NCI-H2107 (cell line): ENCODE measurements at places on chromosomes 2 and 18.

- DNase-seq: no peak
Measured at GRCh38 chr2:138147796-138148195, 183.5 kb downstream of the HNMT start.

- no peak for DNase-seq
Measured at GRCh38 chr18:29496152-29496680, 1319.3 kb upstream of the CDH2 start.

DNA sequence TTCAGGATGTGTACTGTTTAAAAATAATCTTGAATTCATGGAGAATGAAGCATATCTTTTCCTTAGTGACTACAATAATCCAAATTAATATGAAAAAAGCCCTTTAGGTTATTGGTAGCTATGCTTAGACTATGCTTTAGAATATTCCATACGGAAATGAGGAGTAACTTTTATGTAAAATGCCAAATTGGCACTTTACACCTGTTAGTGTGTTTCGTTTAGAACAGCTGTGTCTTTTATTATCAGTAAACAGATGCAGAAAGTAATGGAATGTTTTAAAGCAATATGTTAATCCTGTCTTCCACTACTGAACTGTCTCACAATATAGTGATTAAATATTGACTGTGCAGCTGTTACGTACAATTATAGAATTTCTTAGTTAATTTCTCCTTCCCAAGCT is 129.6 kb downstream of the PMS1 start:
- DNase-seq: no peak

DNA sequence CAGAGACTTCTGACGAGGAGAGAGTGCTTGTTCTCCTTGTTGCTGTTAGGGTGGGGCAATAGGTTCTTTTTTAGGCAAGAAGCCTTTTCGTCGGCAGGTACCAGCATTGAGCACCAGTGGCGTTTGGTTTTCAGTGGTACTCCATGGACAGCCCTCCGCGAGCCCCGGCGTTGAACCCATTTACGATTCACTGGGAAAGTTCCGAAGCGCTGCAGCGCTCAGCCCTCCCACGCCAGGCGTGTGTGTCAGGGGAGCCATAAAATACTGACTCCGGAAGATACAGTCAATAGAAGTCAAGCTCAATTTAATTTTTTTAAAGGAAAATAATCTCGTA is 494 bp upstream of the ROCK1 start:
- DNase-seq: no peak

DNA sequence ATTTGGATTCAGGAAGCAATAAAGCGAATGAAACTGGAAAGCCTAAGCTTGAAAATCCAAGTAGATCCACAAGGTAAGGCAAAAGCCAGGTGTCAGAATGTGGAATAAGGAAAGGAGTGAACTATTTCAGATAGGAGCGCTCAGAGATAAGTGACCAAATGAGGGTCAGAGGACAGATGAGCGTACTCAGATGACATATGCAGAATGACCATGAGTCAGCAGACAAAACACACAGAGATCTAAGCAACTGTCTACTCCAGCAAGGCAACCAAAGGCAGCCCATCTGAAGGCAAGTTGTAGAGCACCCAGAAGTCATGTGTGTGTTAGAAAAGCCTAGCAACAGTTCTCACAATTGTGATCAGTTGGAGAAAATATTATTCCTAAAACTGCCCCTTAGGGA is 548.4 kb upstream of the FSHR start:
- DNase-seq: no peak

DNA sequence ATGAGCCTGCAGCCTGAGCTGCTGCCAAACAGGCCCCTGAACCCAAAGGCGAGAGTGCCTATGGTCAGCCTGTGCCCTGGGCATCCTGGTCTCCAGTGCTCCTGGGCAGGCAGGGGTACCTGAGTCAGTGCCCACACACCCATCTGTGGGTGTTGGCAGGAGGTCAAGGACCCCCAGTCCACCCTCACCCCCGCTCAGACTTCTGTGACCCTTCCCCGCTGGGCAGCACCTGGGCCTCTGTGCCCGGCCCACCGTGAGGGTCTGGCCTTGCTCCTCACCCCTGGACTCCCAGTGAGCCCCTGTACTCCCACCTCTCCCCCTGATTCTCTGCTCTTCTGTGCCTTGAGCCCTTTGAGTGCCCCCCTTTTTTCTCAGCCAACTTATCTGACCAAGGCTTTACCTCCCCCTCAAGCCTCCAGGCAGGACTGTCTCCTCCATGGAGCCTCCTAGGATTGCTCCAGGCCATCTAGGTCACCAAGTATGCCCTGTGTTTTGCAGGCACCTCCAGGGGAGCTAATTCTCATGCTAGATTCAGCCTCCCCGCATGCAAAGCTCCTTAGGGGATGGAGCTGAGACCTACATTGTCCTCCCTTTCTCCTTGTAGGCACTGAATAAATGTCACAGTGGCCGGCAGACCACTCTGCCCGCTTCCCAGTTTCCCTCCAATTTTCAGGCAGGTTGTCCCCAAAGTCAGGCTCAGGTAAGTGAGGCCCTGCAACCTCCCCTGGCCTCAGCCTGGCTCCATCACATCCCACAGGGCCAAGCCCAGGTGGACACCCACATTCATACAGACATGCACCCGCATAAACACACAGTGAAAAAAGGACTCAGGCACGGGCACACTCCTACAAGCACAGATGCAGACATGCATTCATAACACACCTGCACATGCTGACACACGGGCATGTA is 21.9 kb upstream of the PTMA start:
- DNase-seq: no peak

DNA sequence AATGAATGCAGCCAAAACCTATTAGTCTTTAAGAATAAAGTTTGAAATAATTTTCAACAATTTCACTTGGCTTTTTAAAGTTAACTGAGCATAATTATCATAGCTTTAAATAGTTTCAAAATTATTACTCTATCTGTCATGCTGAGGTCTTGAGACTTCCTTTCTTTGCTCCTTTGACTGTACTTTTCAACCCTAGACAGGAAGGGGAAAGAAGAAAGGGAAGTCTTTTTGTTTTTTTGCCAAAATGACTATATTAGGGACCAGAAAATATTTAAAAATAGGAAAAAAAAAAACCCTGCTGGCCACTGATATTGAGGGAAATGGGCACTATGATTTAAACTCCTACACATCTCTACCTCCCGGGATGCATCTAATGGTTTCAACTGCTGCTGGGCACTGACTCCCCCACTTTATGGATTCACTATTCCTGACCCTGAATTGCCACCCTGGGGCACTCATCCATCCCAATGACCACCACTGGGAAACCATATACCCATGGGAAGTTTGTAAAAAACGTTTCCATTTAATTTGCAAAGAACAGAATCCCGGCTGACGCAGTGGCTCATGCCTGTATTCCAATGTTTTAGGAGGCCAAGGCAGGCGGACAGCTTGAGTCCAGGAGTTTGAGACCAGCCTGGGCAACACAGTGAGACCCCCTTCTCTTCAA is 50.5 kb downstream of the GAREM1 start:
- DNase-seq: no peak

- DNase-seq: no peak
Measured at GRCh38 chr2:220708366-220708765, 863.7 kb downstream of the EPHA4 start.

GRCh38 chr2:11862049-11862448 is 115.6 kb downstream of the LPIN1 start:
- no peak for DNase-seq

DNA sequence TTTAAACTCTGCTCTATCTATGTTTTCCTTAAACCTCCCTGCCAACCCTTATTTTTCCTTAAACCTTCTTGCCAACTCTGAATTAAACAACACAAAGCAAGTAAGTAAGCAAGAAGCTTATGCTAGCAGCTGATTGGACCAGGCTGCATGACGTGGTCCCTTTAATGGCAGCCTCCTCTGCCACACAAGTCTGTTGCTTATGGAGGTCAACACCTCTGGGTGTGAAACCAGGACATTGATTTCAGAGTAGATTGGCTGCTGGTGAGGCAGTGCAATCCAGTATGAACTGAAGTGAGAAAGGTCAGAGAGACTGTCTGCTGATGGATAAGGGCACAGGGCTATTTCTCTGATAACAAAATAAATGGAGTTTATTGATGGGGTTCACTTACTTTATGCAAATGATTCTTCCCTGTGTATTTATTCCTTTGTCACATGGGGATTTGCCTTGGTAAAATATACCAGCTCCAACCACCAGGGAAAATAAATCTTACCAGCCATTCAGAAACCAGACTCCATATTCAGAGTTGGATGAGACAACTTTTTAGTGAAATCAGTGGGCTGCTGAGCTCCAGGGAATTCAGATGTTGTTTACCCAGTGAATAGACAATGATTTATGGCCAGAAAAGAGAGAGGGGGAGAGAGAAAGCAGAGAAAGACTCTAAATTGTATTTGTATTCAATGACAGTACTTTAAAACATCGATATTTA is 112.2 kb upstream of the NCKAP5 start:
- no peak for DNase-seq

DNA sequence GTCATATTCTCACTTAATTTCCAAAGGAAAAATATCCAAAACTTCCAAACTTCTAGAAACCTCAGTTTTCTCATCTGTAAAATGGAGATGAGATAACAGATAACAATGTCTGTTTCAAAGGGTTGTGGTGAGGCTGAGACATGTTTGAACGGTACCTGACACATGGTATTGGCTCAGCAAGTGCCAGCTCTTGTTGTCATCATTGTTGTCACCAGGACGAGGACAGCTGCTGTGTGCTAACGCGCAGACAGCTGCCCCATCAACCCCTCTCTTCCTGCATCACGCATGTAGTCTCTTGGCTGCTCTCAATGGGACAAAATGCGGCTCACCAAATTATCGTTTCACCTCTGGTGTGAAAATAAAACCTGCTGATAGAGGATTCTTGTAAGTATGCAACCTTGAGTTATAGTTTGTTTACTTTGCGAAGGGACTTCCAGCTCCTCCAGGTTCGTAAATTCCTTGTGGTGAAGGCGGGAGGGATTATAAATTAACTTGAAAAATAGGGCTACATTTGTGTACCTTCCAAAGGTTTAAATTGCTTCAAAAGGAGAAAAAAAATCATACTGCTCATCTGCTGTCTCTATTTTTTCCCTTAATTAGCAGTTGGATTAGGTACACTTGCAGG is 605.4 kb downstream of the BCL11A start:
- no peak for DNase-seq

GRCh38 chr2:11588228-11589110 is 54.6 kb downstream of the GREB1 start:
- DNase-seq: no peak

GRCh38 chr2:59339121-59339836 is 1098.2 kb upstream of the FANCL start:
- DNase-seq: no peak

GRCh38 chr2:101725515-101726192 is 28.1 kb downstream of the MAP4K4 start:
- DNase-seq: no peak

DNA sequence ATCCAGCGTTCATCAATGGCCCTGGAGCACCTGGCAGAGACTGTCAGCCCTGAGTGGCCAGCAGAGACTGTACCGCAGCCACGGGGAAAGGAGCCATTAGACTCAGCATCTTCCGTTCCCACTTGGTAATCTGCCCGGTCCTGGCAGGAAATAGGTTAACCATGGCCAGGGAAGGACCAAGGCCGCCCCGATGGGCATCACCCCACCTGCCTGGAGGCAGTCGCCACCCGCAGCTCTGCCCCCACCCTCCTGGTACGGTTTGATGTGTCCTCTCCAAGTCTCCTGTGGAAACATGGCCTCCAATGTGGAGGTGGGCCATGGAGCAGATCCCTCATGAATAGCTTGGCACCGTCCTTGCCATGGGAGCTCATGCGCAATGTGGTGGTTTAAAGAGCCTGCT is 75.3 kb downstream of the RTP5 start:
- DNase-seq: no peak

GRCh38 chr2:240579771-240580614 is 6.5 kb upstream of the CAPN10 start:
- DNase-seq: peak; percentile 17

DNA sequence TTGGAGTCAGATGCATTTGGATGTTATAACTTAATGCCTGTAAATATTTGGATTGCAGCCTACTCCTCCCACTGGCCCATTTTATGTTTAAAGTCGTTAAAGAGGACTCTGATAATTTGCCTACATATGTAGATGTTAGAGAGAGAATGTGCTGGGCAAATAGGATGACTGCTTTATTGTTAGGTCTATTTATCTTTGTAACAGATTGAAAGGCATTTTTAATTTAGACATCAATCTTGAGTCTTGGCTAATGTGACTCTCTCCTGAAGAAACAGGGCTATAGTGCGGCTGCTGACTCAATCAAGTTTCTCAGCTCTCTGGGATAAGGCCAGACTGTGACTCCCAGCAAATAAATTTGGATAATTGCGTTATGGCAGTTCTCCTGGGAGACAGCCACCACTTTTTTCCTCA is 1101.4 kb downstream of the CBLN2 start:
- no peak for DNase-seq

DNA sequence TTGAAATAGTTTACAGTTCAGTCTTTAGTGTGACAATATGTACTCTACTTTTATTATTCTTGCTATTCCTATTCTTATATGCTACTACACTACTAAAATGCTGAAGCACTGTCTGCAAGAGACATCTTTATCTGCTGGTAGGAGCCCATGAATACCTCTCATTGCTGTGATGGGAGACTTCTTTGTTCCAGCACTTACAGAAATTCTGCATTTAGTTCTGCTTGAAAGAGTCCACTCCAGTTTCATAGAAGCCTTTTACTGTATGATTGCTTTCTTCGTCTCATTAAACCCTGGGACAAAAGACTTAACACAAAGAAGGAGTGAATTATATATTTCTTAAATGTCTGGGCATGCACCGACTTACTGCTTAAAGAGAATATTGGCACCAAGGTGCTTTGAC is 272.7 kb downstream of the CD226 start:
- DNase-seq: peak; percentile 8

DNA sequence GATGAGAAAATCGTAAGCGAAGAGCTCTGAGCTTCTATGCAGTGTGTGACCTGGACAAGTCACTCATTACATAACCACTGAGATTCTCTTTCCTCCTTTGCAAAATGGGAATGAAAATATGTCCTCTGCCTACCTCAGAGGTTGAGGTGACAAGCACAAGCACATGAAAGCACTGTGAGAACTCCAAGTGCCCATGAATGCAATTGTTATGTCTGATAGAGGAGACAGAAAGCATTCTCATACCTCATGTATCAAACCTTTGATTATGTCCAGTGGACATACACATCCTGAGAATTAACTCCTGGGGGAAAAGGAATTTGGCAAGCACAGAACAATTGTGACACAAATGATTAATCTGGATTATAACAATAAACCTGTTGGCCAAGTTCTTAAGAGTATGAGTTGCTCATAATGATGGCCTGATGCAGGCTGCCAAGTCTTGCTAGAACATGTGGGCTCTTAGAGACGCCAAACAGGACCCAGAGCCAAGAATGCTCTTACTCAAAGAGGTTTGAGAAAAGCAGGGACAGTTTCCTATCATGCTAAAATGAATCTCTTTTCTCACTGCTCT is 8.5 kb upstream of the RMDN2 start:
- DNase-seq: no peak

GRCh38 chr2:19542796-19543662 is 184.6 kb upstream of the OSR1 start:
- no peak for DNase-seq

- no peak for DNase-seq
Measured at GRCh38 chr18:61546590-61546989, 213.4 kb downstream of the CDH20 start.

GRCh38 chr18:58103339-58103985 is 59.4 kb downstream of the NEDD4L start:
- no peak for DNase-seq
